ENCODE measurements at places on chromosomes 4 and X. TPM values are rescaled to one million over a fixed set of nuclear protein-coding genes. Genes with fewer than 3 reads are reported as not detected.

Gene PDZD4
- 1.1 TPM for total RNA-seq

Gene FHDC1
- total RNA-seq, result under 0.01 TPM

Gene EIF4E
- 73.8 TPM for total RNA-seq

Gene NKX3-2
- not detected for total RNA-seq

Gene ARMCX1
- 15.9 TPM for total RNA-seq

Gene GYG2
- 5.2 TPM for total RNA-seq

Gene PF4V1
- total RNA-seq, result 4.9 TPM

Gene FRMD7
- not detected for total RNA-seq

Gene FRAS1
- 10.0 TPM for total RNA-seq

Gene TLR6
- total RNA-seq, result 0.54 TPM

Gene SPATA18
- total RNA-seq, result 3.7 TPM

Gene IRS4
- not detected for total RNA-seq

Gene RIPPLY1
- not detected for total RNA-seq

Gene GUCY1A1
- total RNA-seq, result 1.1 TPM

Gene ENPP6
- not detected for total RNA-seq

Gene TASL
- total RNA-seq, result not detected

Gene ADAM29
- total RNA-seq, result not detected

Gene PCDH7
- total RNA-seq, result 16.2 TPM

Gene GRIPAP1
- total RNA-seq, result 10.4 TPM

Gene LEF1
- total RNA-seq, result not detected

Gene PCSK1N
- 1.4 TPM for total RNA-seq

Gene PPP2R2C
- total RNA-seq, result not detected

Gene FAT4
- 27.2 TPM for total RNA-seq

Gene CT55
- not detected for total RNA-seq

Gene AKAP14
- total RNA-seq, result not detected

Gene PLRG1
- total RNA-seq, result 39.0 TPM

Gene GBA3
- not detected for total RNA-seq
